Activated CD8-positive, alpha-beta memory T cell treated with anti-CD3 and anti-CD28 coated beads for 36 hours (primary cell): ENCODE measurements at places on chromosomes 3 and 15. TPM values are rescaled to one million over a fixed set of nuclear protein-coding genes. Genes with fewer than 3 reads are reported as not detected.

KLHL40 gene
- not detected for total RNA-seq

RPL4 gene
- total RNA-seq: 4,577 TPM

PAK6 gene
- total RNA-seq: 2.3 TPM

CMTM8 gene
- total RNA-seq: 5.1 TPM

VIPR1 gene
- 3.3 TPM for total RNA-seq

UBE2E2 gene
- 2.9 TPM for total RNA-seq
